ENCODE measurements at places on chromosomes 16 and 17.

- DNase-seq, result no peak
Observed at GRCh38 chr17:14334919-14335318, 34.0 kb downstream of the HS3ST3B1 start.

- DNase-seq, result no peak
Observed at GRCh38 chr17:70771804-70772386, 602.6 kb downstream of the KCNJ2 start.

- DNase-seq, result no peak
Observed at GRCh38 chr16:71927787-71928186, 32.5 kb downstream of the IST1 start.

GRCh38 chr16:21710938-21711337, 47.2 kb downstream of the OTOA start:
- no peak for DNase-seq

- no peak for DNase-seq
Observed at GRCh38 chr17:28704219-28704858, 7.3 kb downstream of the PROCA1 start.

DNA sequence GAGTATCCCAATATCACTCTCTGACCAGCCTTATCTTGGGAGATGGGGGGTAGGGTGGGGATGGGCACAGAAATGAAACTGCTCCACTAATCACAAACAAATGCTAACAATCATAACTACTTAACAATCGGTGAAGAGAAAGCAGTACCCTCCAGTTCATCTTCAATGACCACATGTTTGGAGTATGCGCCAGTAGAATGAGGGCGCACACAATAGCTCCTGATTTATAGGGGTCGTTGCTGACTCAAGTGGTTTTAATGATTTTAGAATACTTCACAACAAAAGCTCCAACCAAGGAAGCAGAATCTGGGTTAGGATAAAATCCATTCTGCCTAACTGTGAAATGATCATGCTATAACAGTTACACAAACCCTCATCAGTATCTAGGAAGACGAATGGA, 184.4 kb downstream of the AATF start:
- DNase-seq, result no peak

DNA sequence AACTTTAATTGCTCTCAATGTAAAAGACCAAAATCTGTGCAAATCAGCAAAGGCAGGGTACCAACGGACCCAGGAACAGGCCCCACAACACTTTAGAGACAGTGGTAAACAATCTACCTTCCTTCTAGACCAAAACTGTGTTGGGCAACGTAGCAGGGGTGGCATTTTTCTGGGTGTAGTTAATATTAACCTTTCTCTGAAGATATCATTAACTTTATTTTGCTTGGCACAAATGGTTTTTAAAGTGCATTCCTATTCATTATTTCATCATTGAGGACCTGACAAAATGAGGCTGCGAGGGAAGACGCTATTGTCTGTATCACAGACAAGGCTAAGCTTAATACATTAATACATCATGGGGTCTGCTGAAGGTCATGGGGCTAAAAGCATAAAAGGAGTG, 37.9 kb upstream of the TRAP1 start:
- no peak for DNase-seq

DNA sequence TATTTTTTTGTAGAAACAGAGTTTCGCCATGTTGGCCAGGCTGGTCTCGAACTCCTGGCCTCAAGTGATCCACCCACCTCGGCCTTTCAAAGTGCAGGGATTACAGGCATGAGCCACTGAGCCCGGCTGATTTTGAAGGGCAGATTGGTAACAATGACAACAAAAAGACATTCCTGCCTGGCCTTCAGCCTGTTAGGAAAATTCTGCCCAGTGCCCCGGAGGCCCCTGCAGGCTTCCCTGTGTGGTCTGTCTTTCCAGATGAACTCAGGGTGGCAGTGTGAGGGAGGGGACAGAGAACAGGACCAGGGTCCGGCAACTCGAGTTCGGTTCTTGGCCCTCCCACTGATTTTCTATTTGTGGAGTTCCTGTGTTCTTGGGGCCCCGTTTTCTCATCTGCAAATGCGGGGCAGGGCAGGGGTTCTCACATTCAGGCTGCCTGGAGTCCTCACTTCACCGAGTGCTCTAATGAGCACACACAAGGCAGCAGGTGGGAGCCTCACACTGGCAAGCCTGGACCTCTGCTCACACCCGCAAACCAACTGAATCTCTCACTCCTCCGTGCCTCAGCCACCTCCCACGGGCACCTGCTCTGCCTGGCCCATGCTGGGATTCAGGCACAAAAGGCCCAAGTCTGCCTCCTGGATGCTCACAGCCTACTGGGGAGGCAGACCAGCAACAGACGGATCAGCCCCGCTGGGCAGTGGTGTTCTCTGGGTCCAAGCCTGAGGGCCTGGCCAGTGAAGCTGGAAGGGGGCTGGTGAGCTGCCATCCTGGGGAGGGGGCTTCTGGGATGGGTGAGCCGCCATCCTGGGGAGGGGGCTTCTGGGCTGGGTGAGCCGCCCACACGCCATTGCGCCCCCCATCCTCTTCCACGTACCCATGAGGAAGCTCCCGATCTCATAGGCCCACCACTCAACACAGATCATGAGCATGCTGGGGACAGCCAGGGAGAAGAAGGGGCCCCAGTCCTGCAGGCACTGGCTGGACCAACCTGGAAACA, 10.3 kb downstream of the SLC47A2 start:
- DNase-seq, result no peak

DNA sequence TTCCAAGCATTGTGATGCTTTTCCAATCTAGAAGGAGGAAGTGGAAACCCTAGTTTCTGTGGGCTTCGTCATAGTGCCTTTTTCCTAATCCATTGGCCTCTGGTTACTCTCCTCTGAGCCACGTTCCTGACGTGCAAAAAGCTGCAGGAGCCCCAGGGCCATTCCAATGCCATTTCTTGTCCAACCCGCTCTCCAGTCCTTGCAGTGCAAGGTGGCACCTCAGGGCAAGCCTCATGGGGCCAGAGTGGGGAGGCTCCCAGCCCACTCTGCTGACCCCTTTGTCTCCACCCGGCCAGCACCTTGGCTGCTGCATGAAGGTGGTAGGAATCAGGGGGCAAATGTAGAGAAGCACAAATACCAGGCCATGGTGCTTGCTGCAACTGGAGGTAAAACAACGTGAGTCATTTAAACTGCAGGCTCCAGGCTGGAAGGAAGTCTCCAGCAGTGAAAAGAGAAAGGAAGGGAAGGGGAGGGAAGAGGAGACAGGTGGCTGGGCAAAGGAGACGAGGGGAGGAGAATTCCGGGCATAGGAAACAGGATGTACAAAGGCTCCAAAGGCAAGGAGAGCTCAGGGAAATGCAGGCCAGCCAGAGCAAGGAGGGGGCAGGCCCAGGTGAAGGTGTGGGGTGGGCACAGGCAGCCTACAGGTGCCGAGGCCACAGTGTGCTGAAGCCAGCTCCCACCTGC, 168.2 kb upstream of the TNRC6C start:
- DNase-seq, result no peak

GRCh38 chr16:54792811-54793210, 137.9 kb upstream of the IRX5 start:
- no peak for DNase-seq

GRCh38 chr17:59046192-59046591, 60.5 kb downstream of the TRIM37 start:
- no peak for DNase-seq

- DNase-seq, result no peak
Observed at GRCh38 chr17:67362173-67362572, 4.2 kb downstream of the PSMD12 start.

DNA sequence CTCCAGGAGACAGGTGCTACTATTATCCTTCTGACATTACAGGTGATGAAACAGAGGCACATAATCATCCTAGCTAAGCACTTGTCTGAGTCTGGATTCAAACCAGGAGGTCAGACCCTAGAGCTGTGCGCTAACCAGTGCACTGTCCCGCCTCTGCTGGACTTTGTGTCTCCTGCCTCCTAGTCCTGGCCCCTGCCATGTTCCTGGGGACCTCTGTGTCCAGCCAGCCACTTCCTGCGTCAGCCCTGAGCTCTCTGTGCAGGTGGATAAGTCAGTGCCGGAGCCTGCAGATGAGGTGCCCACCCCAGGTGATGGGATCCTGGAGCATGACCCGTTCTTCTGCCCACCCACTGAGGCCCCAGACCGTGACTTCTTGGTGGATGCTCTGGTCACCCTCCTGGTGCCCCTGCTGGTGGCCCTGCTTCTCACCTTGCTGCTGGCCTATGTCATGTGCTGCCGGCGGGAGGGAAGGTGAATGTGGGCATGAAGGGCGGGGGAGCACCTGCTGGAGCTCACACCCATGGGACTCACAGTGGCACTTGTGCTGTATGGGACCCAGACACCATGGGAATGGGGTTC, 4.2 kb downstream of the SGCA start:
- DNase-seq, result no peak

- no peak for DNase-seq
Observed at GRCh38 chr16:88905563-88905962, 39.1 kb upstream of the PABPN1L start.

DNA sequence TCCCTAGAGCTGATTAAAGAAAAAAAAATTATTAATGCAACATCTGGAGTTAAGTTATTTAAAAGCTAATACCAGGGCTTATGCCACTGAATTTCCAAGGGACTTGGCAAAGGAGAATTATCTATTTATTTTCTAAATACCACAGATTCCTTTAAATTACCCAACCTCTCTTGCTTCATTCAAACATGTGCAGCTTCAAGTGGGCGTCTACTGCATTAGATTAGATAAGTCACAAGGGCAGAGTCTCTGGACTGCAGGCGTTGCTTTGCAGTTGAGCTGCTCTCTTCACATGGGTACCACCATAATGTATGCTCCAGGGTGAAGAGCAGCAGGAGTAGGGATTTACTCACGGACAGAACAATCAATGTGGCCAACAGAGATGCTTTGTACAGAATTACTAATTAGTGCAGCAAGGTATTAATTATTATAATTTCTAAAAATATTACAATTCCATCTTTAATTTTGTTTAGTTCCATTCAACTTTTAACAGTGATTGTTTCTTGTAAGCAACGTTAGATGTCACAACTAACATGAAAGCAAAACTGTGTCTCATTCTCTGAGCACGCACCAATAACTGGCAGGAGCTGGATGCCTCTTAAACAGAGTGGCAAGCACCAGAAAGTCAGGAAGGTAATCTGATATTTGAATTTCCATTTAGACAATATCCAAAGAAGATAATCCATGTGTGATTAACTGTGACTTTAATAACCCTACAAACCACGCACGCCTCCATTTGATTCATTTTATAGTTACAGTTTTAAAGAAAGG, 214.2 kb downstream of the STX8 start:
- DNase-seq, result no peak

DNA sequence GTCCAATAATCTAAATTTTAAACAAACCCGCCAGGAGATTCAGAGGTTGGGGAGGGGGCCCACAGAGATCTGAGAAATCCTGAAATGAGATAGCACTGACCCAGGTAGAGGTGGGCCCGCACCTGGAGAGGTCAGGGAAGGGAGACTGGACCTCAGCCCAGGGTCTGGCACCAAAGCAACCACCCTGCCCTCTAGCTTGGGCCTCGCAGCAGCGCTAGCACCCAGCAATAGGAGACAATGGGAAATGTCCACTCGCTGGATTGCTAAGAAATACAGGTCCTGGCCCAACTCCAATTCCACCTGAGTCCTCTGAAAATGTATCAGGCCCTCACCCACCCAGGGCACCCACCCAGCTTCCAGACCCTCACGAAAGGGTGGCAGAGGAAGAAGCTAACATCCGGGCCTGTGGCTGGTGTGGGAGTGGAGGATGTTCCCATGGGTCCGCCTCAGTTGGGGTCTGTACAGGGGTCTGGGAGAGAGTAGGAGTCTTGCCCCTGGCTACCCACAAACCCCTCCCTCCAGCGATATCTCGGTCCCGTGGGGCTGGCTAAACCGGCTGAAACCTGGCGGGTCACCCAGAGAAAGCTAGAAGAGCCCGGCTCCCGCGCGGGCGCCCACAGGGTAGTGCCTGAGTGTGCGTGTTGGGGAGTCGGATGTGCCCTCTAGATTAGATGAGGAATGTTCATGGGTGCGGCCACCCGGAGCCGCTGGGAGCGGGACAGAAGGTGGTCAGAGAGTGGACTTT, 1.1 kb downstream of the PLLP start:
- DNase-seq, result no peak

DNA sequence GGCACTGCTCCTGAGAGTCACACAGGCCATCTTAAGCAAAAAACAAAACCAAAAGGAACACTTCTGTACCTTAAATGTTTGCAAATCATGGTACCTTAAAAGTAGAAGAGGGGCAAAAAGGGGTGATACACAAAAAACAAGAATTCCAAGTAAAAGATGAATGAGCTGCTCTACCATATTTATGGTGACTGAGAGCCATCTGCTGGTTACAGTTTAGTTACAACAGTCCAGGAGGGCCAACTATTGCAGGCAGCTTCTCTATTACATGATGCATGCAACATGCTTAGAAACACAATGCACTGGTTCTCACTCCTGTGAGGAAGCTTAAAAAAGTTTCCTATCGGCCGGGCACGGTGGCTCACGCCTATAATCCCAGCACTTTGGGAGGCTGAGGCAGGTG, 53.5 kb downstream of the STX8 start:
- DNase-seq, result no peak

GRCh38 chr17:32671896-32672295, 185.1 kb downstream of the CDK5R1 start:
- peak; percentile 51 for DNase-seq

- no peak for DNase-seq
Observed at GRCh38 chr16:27301236-27301861, 12.4 kb upstream of the IL4R start.

GRCh38 chr16:59048876-59049275, 314.8 kb upstream of the GOT2 start:
- DNase-seq, result no peak

DNA sequence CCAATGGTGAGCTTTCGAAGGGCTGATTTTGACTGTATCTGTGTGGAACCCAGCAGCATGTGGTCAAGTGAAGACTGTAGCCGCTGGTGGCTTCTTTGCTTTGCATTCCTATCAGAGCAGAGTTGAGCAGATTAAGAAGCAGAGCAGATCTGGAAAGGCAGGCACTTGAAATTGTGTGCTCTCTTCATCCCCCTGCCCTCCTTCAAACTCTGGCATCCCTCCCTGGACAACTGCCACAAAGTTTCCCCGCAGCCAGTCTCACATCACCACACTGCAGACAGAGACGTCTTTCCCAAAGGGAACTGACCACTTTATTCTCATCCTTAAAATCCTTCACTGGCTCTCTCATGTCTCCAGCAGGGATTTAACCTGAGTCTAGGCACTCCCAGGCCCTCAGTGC, 237.1 kb upstream of the DYNLRB2 start:
- no peak for DNase-seq

DNA sequence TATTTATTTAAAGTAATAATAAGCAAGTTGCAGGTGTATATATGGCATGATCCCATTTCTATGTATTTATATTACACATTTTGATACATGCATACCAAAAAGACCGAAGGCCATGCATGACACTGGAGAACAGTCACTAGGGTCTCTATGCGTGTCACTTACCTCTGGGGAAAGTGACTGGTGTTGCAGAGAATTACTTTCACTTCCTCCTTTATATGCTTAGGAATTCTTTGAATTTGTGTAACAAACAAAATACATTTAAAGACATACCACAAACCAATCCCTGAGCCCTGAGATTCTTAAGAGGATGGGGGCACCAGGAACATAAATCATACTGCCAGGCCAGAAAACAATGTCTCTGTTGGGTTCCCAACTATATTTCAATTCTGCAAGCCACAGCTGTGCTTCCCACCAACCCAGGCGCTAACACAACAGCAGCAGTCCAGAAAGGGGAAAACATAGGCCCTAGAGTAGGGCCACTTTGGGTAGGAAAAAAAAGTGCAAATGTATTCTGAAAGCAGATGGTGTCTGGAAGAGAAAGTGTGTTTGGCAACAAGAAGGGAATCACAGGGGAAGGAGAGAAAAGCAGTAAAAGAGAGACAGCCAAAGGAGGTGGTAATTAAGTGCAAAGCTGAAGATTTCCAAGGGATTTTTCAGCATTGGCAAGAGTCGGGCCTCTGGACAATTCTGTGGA, 24.5 kb upstream of the HYDIN start:
- no peak for DNase-seq
